ENCODE measurements at places on chromosomes 3 and 15.

GRCh38 chr3:191051037-191051436 is 148.0 kb upstream of the OSTN start:
- DNase-seq = no peak

GRCh38 chr3:82087958-82088357 is 326.5 kb upstream of the GBE1 start:
- no peak for DNase-seq

- DNase-seq = no peak
Measured at GRCh38 chr3:21738935-21739702, 11.9 kb downstream of the ZNF385D start.

GRCh38 chr3:62667714-62668113 is 207.5 kb downstream of the CADPS start:
- DNase-seq = no peak

GRCh38 chr3:9211155-9211950 is 38.1 kb downstream of the SRGAP3 start:
- no peak for DNase-seq

- DNase-seq = no peak
Measured at GRCh38 chr15:58247855-58248842, 110.0 kb downstream of the AQP9 start.

- DNase-seq = no peak
Measured at GRCh38 chr3:98223907-98224672, 40.0 kb upstream of the OR5H6 start.

DNA sequence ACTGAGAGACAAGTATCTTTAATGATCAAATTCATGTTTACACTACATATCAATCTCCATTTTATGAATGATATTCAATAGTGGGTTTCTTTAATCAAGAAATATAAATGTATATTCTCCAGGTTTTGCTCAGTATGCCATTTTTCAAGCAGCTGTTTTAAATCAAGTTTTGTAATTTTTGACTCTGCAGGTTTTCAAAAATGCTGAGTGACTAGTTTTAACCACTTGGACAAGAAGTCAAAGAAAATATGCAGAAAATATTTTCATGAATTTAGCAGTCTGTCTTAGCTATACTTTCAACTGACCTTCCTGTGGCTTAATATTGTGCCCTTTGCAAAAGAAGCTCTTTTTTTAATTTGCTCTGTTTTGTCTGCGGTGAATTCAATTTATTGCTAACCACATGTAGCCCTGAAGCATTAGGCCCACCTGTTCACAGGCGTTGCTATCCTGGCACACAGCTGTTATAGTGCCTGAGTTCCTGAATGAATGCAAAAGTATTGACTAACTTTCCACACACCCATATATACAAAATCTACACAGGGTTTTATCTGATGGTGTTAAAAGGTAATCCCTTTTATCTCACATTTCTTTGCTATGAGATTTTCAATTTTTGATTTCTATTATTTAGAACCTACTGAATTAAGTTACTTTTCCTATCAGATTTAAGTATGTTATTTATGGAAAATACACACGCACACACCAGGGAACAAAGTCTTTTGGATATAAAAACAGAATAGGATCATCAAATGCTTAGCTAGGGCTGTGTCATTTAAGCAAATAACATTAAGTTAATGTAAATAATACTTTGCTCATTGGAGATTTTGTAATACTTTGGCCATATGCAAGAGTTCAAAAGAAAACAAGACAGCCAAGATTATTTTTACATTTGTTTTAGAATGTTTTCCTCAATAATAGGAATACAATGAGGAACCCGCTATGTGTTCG is 1166.1 kb upstream of the GBE1 start:
- DNase-seq = no peak

- no peak for DNase-seq
Measured at GRCh38 chr3:27380433-27381357, 11.5 kb upstream of the NEK10 start.

DNA sequence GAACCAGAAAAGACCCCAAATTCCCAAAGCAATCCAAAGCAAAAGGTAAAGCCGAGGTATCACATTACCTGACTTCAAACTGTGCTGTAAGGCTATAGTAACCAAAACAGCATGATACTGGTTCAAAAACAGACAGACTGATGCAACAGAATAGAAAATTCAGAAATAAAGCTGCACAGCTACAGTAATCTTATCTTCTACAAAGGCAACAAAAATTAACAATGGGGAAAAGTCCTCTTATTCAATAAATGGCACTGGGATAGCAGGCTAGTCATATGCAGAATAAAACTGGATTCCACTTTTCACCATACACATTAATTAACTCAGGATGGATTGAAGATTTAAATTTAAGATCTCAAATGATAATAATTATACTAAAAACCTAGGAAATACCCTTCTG is 392.6 kb upstream of the CBLB start:
- no peak for DNase-seq

GRCh38 chr15:52789008-52789600 is 1.0 kb downstream of the ONECUT1 start:
- no peak for DNase-seq

DNA sequence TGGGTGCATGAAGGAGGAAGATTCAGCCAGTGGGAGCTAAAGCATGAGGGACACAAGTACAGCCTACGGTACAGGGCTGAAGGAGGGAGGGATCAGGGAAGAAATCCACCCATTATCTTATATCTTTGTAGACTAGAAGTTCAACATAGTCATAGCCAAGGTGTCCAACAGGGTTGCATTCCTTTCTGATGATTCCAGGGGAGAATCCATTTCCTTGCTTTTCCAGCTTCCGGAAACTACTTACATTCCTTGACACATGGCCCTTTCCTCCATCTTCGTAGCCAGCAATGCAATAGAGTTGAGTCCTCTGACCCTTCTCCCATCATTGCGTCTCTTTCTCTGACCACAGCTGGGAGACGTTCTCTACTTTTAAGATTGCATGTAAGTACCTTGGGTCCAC is 471.0 kb upstream of the SEMA6D start:
- no peak for DNase-seq

GRCh38 chr3:4006288-4006687 is 207.1 kb downstream of the LRRN1 start:
- no peak for DNase-seq

- no peak for DNase-seq
Measured at GRCh38 chr15:101542306-101543025, 53.0 kb upstream of the PCSK6 start.

- DNase-seq = no peak
Measured at GRCh38 chr3:13200946-13201345, 127.7 kb upstream of the IQSEC1 start.

DNA sequence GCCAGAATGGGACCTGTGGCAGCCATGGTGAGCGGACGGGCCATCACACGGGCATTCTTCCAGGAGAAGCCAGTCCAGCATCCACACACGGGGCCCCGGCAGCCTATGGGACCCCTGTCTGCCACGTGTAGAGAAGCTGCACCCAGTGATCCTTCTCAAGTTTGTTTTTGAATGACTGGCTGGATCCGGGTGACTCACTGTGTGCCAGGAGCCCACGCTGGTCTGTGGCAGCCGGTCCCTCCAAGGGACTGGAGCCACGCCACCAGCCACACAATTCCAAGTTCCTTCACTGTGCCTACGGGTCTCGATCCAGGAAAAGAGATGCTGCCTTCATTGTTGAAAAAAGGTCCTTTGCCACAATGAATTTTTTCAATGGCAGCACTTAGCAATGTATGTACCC is 58.1 kb downstream of the ATP10A start:
- no peak for DNase-seq

GRCh38 chr3:166889241-166889640 is 490.9 kb downstream of the ZBBX start:
- DNase-seq = no peak

- no peak for DNase-seq
Measured at GRCh38 chr15:88769161-88769971, 33.9 kb upstream of the ACAN start.

GRCh38 chr3:57977818-57978235 is 30.4 kb upstream of the FLNB start:
- DNase-seq = no peak

GRCh38 chr3:189999718-190000117 is 121.0 kb downstream of the P3H2 start:
- DNase-seq = no peak

DNA sequence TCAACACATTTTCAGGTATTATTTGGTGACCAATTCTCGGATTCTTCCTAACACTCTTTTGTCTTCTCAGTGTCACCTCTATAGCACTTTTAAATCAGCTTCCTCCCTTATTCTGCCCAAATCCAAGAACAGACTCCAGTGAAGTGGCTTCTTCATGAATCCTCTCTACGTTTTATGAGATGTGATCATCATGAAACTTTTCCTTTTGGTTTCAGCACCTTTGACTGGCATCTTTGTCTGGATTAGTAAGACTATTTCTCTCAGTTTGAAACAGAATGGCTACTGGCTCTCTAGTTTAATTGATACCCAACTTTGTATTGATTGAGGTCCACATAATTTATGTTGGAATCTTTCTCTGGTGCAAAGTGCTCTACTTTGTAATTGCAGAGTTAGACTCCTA is 45.6 kb downstream of the CMC1 start:
- DNase-seq = no peak

GRCh38 chr3:34988296-34988695 is 651.0 kb upstream of the ARPP21 start:
- DNase-seq = no peak

DNA sequence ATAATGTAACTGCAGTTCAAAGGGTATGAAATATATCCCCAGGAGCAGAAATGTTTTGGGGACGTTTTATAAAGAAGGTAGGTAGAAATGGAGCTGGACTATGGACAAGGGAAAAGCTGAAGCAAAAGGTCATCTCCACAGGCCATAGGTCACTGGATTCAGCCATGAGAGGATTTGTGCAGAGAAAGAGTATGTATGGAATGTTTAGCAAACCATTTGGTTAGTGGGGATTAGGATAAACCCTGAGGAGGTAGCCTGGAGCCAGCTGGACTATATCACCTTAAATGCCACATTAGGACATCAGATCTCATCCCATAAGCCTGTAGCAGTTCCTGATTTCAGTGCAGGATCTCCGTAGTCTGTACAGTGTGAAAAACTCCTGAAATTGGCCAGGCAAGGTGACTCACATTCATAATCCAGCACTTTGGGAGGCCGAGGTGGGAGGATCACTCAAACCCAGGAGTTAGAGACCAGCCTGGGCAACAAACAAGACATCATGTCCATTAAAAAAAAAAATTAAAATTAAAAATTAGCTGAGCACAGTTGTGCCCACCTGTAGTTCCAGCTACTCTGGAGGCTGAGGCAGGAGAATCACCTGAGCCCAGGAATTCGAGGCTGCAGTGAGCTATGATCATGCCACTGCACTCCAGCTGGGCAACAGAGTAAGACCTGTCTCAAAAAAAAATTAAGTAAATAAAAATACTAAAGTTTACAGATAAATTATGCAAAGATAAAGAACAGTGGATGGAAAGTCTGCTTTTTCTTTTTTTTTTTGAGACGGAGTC is 4.7 kb downstream of the IP6K1 start:
- DNase-seq = no peak

- DNase-seq = no peak
Measured at GRCh38 chr3:25427563-25427941, 511 bp upstream of the RARB start.

- no peak for DNase-seq
Measured at GRCh38 chr3:8183627-8184026, 318.0 kb upstream of the LMCD1 start.

- DNase-seq = no peak
Measured at GRCh38 chr15:60396958-60397771, 621 bp downstream of the ANXA2 start.

DNA sequence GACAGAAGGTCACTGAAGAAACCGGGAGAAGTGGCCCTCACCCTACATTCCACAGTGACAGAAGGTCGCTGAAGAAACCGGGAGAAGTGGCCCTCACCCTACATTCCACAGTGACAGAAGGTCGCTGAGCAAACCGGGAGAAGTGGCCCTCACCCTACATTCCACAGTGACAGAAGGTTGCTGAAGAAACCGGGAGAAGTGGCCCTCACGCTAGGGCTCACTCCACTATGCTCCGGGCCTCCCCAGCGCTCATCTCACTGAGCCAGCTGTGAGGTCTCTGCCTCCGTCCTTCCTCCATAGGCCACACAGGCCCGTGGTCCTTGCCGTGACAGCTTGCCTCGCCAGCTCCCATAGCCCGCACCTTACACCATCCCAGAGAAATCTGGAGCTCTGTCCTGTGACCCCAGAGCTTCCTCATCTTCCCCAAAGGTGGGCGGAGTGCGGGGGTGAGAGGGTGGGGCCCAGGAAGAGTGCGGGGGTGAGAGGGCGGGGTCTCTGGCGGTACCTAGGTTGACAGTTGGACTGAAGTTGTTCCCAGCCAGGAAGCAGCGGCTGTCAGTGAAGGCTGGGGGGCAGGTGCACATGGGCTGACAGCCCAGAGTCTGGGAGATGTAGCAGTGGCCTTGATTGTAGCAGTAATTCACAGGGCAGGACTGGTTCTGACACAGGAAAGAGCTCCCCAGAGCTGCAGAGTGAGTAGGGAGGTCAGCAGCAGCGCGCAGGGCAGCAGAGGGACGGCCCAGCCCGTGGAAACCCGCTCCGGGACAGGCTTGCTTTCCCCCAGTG is 32.0 kb downstream of the MUC20 start:
- DNase-seq = no peak

DNA sequence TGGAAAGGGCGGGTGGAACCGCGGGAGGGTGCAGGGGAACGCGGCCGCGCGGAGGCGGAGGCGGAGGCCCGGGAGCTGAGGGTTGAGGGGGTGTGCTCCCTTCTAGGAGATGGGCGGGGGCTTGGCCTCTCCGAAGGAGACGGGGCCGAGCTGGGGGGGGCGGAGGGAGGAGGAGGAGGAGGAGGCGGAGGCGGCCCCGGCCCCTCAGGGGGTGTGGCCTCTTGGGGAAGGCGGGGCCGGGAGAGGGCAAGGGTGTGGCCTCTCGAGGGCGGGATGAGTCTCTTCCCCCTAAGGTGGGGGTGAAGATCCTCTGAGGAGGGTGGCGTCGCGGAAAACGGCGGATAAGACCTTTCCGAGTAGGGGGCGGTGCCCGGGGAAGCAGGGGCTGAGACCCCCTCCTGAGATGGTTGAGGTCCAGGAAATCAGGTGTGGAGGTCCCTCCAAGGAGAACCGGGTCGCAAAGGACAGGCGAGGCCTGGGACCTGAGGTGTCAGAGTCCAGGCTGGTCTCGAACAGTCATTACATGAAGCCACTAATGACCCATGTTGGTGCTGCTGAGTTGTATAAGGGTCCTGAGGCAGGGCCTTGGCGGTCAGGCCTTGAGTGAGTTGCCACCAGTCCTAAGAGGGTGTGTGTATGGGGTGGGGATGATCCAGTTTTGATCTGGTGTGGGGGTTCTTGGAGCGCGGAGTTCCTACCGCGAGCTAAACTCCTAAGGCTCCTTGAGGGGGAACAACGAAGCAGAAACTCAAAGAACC is 759 bp downstream of the WDR6 start:
- peak; percentile 81 for DNase-seq

Data from stimulated activated CD8-positive, alpha-beta memory T cell treated with anti-CD3 and anti-CD28 coated beads, Interleukin-7, amount 100 ng/mL, for 48 hours (primary cell).